RKO (cell line): ENCODE measurements at places on chromosomes 16 and 17.
A peak's percentile ranks its signal among the peaks of the same experiment; 100 is the strongest.

GRCh38 chr16:2340564-2341455, at the start of gene ABCA3:
Gene ABCA3, minus strand, starts transcription at chr16:2340728. Its CDS starts 14,262 bp downstream, at chr16:2326466.
- DNase-seq: peak; percentile 90

- DNase-seq: no peak
These were observed 17.4 kb upstream of the GPRC5C start for GRCh38 chr17:74414510-74414909.

GRCh38 chr17:2893422-2893914, 97.2 kb downstream of the RAP1GAP2 start:
- DNase-seq: no peak

- no peak for DNase-seq
These were observed 9.6 kb upstream of the METTL16 start for GRCh38 chr17:2521257-2521656.

GRCh38 chr16:19088341-19088916, 21.0 kb downstream of the COQ7 start:
- DNase-seq: no peak

- peak; percentile 6 for DNase-seq
These were observed 447.8 kb downstream of the KIF2B start for GRCh38 chr17:54270499-54270898.

DNA sequence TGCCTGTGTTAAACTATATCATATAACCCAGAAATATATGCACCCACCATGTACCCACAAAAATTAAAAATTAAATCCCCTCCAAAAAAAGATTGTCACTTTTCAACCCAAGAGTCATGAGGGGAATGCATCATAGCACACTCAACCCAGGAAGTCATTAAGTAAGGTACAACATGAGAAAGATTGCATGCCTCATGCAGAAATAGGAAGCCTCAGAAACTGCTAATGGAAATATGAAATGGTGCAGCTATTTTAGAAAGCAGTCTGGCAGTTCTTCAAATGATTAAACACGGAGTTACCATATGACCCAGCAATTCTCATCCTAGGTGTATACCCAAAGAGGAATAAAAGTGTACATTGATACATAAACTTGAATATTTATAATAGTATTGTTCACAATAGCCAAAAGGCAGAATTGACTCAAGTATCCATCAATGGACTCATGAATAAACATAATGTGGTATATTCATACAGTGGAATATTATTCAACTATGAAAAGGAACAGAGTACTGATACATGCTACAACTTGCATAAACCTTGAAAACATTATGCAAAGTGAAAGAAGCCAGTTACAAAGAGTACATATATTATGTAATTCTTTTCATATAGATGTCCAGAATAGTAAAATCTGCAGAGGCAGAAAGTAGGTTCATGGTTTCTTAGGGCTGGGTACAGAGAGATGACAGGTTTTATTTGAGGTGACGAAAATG, 70.4 kb downstream of the TMEM100 start:
- no peak for DNase-seq

DNA sequence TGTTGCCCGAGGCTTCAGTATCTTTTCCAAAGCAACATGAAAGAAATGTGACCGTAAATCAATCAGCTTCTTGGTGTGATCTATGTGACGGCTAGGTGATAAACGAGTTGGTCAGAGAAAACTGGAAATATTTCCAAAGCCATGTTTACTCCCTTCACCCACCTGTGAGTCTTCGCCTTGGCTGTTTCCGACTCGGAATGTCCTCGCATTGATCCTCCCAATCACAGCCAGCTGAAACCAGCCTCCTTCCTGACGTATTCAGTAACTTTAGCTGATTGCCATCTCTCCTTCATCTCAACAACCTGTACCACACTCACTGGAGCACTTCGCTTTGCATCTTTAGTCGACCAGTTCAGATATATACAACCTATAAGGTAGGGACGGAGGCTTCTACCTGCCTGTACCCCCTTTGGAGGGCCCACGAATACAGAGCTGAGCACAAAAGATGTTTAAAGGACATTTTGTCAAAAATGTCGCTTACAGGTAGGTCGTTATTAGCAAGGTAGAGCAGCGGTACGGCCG, 705 bp downstream of the KRABD2 start:
- DNase-seq: no peak

DNA sequence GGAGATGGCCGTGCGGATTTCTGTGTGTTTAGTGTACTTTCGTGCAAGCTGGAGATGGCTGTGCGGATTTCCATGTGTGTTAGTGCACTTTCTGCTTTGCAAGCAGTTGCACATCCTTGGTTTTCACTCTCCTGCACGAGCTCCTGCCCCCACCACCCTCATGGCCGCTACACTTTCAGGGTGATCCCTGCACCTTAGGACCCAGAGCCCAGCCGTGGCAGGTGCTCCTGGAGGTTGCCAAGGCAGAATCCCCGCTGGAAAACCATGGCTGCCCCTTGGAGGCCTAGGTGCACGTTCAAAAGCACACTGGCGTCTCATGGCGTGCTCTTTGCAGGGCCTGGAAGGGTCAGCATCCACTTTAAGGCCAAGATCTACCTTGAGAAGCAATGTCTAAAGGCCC, 311.0 kb upstream of the TNRC6C start:
- no peak for DNase-seq

DNA sequence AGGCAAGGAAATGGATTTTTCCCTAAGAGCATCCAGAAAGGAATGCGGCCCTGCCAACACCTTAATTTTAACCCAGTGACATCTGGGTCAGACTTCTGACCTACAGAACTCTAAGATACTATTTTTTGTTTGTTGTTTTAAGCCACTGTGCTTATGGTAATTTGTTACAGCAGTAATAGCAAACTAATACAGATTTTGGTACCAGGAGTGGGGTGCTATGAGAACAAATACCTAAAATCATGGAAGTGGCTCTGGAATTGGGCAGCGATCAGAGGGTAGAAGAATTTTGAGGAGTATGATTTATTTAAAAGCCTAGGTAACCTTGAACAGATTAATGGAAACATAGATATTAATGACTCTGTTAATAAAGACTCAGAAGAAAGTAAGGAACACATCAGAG, 208.2 kb downstream of the ZNF423 start:
- no peak for DNase-seq

- DNase-seq: peak; percentile 98
These were observed at the start of gene PRDM7 for GRCh38 chr16:90077240-90077756. Gene PRDM7, minus strand, starts transcription at chr16:90077331. Its CDS starts 1,421 bp downstream, at chr16:90075910.

DNA sequence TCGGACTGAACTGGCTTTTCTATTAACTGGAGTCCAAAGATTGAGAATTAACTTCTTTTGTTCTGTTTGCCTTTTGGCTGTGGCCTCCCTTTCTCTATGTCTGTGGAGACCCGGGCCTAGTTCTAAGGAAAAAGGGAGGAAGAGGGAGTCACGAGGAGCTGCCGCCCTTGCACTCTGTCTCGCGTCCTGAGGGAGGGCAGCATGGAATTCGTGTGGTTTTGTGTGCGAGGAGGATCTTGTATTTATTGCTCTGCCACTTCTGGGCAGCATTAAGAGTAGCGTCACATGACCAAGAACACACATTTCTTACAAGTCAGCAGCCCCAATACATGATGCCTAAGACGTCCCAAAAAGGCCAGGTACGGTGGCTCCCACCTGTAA, 23.6 kb downstream of the METTL22 start:
- DNase-seq: no peak

- no peak for DNase-seq
These were observed 529.7 kb downstream of the WWOX start for GRCh38 chr16:78629173-78629572.

GRCh38 chr16:3059041-3059722, 6.3 kb upstream of the IL32 start:
- DNase-seq: peak; percentile 87

- no peak for DNase-seq
These were observed 56.5 kb downstream of the SRCIN1 start for GRCh38 chr17:38549285-38549684.

DNA sequence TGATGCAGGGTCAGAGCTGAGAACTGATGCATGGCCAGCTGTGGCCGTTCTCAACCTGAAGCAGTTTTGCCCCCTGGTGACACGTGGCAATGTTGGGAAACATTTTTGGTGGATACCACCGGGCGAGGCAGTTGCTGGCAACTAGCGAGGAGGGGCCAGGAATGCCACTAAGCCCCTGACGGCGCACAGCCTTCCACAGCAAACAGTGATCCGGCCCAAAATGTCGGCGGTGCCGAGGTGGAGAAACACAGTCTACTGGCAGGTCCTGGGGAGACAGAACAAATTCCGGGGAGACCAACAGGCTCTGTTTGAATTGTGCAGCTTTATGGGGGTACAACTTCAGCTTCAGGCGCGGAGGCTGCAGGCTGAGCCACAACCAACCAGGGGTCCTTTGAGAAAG, 8.2 kb downstream of the SLC26A11 start:
- no peak for DNase-seq

DNA sequence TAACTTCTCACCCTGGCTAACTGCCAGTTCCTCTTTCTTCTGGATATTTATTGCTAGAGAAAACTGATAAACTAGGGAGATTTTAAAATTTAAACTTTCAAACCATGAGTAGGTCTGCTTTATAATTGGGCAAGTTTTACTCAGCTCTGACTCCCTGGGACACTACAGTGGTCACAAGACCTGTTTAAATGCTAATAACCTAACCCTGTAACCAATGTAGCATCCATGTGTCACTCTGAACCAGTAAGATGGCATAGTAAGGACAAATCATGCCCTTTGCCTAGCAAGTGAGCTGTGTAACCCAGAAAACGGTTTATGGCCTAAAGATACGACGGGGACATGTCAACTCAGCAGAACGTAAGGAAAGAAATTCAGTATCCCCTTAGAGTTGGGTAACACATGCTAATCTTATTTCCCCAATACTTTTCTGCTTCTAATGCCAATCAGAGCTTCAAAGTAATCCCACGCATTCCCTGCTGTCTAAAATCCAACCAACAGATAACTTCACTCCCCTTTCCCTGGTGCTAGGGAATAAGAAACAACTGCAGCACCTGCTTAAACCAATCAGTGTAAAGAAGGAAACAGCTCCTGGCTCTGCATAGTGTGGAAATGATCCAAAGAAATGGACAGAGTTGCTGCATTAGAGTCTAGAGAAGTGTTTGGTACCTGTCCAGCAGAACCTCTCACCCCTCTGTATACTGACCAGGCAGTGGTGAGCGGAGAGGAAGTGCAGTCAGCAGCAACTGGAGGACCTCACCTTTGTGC, 85.7 kb downstream of the NCOR1 start:
- no peak for DNase-seq

DNA sequence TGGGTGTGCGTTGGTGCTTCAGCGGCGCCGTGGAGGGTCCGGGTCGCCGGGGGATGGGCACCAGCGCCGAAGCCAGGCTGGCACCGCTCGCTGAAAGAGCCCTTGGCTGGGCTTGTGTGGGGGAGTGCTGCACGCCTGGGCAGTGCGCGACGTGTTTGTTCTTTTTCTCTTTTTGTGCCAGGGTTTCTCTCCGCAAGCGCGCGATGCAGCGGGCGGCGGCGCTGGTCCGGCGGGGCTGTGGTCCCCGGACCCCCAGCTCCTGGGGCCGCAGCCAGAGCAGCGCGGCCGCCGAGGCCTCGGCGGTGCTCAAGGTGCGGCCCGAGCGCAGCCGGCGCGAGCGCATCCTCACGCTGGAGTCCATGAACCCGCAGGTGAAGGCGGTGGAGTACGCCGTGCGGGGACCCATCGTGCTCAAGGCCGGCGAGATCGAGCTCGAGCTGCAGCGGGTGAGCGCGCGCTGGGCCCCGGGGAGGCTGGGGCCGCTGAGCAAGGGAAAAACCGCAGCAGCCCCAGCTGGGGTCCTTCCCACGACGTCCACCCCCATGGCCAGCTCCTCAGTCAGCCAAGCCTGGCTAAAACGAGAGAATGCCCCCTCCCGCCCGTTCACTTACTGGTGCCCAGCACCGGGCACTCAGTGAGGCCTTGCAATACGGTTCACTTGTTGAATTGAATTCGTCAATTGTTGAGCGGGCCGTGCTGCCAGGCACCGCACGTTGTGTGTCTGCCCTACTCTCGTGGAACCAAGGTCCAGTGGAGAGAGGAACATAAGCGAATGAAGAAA, 541 bp downstream of the GPT2 start:
- DNase-seq: peak; percentile 28

DNA sequence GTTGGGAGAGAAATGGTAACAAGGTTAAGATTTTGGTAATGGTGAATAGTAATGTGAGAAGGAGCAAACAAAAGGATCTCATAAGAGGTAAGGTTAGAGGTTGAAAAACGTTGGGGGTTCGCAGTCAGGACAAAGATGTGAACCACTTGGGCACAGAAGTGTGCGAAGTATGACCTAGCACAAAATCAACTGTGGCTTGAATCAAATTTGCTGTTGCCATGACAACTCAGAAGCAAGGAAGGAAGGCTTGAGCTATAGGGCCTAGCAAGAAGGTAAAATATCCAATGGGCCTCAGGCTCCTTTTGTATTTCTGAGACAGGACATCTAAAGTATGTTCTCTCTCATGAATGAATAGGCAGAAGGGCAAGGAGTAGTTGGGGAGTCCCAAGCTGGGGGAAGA, 24.5 kb upstream of the TEKT1 start:
- DNase-seq: no peak

GRCh38 chr16:3520413-3520812, 19.6 kb downstream of the CLUAP1 start:
- no peak for DNase-seq

DNA sequence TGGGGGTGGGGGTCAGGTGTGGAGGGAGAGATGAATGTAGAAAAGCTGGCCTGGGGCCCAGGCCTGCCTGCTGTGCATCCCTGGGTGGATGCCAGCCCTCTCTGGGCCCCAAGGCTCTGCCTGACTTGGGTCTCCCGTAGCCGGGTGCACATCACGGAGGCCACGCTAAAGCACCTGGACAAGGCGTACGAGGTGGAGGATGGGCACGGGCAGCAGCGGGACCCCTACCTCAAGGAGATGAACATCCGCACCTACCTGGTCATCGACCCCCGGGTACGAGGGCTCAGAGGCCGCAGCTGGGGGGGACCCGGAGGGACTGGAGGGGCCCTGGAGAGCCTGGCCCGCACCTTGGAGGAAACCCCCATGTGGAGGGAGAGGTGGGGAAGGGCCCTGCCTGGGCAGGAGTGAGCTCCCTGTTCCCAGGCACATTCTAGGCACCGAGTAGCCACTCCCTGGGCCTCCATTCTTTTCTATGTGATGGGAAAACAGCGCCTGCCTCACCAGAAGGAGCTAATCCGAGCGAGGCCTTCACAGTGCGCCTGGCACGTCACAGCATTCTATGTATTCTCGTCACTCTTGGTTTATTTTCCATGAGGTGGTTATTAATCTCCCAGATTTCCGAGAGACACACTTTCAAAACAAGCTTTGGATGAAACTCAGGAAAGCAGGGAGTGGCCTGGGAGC, 34.7 kb downstream of the ADCY7 start:
- DNase-seq: no peak

DNA sequence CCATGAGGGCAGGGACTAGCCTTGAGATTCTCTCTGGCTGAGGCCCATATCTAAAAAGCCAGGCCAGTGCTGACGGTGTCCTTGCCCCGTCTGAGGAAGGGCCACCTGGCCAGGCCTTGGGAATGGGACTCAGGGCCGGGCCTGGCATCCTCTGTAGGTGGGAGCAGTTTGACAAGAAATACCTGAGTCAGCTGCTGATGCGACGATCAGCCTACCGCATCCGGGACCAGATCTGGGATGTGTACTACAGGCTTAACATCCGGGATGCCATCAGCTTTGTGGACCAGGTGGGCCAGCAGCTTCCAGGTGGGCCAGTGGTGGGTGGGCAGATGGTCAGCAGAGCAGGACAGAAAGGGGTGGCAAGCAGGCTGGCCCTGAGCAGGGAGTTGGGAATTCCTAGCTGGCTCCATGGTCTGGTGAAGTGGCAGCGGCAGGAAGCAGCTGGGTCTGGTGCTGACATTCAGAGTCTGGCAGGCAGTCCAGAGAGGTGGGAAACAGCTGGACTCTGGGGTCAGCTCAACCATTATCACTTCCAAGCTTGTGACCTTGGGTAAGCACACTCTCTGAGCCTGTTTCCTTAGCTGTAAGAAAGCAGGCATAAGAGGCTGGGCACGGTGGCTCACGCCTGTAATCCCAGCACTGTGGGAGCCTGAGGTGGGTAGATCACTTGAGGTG, 9.5 kb downstream of the SLC9A5 start:
- DNase-seq: no peak
